ENCODE measurements at places on chromosomes 6 and 20. TPM values are rescaled to one million over a fixed set of nuclear protein-coding genes. Genes with fewer than 3 reads are reported as not detected.

DNA sequence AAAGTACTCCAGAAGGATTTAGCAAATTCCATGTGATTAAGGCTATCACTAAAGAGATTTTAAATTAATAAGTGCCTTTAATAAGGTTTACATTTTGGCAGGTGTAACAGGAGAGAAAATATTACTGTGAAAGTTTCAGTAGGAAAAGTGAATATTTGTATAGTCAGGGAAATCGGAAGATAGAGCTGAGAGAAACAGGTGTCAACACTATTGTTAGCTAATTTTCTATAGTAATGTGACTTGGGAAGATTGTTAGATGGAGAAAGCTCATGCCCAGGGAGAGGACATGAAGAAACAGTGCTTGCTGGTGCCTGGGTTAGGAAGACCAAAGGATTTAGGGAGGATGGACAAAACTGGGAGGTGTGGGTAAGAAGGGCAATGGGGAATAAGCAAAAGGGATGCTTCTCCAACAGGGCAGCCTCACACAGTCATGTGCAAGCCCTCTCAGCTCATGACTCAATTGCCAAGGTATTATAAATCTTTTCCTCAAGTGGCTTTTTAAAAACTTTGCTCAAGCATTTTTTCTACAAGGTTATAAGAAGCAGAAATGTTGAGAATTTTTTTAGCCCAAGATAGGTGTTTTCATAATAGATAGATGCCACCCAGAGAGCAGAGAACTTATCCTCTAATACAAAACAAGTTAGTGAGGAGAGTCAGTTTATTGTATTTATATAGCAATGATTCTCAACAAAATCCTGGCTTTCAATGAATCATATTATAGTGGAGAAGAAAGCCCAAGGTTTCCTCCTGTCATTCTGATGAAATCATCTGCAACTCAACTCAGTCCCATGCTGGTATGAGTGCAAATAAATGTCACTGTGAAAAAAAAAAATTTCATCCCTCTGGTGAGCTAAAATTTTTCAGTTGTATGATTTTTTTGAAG is 325.2 kb upstream of the NT5E start:
- DNase-seq, result no peak

GRCh38 chr20:4962241-4962855 is 39.0 kb downstream of the SLC23A2 start:
- DNase-seq, result no peak

GRCh38 chr6:45681860-45682511 is 304.3 kb upstream of the SUPT3H start:
- no peak for DNase-seq

The TRAPPC3L gene
- 0.40 TPM for total RNA-seq

- no peak for DNase-seq
Observed at GRCh38 chr6:106525107-106525881, 104.0 kb downstream of the RTN4IP1 start.

GRCh38 chr6:39420300-39421265 is 98.1 kb upstream of the KCNK16 start:
- no peak for DNase-seq

The SOX4 gene
- total RNA-seq, result 10.0 TPM

The PTCRA gene
- total RNA-seq, result not detected

GRCh38 chr20:23049201-23050075 is at the start of gene THBD:
Gene THBD (minus strand): TSS chr20:23049672. CDS start chr20:23049504, 168 bp downstream.
- DNase-seq, result peak; percentile 88

DNA sequence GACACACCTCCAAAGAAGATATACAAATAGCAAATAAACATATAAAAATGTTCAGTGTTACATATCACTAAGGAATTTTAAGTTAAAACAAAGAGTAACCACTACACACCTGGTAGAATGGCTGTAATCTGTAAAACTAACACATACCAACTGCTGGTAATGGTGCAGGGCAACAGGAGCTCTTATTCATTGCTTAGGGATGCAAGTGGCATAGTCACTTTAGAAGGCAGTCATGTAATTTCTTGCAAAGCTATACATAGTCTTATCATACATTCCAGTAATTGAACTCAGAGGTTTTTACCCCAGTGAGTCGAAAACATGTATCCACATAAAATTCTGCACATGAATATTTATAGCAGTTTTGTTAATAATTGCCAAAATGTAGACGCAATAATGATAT is 906.8 kb upstream of the CITED2 start:
- DNase-seq, result no peak

The DDRGK1 gene
- total RNA-seq, result 37.2 TPM

- DNase-seq, result no peak
Observed at GRCh38 chr6:119734227-119734626, 384.7 kb upstream of the MAN1A1 start.

DNA sequence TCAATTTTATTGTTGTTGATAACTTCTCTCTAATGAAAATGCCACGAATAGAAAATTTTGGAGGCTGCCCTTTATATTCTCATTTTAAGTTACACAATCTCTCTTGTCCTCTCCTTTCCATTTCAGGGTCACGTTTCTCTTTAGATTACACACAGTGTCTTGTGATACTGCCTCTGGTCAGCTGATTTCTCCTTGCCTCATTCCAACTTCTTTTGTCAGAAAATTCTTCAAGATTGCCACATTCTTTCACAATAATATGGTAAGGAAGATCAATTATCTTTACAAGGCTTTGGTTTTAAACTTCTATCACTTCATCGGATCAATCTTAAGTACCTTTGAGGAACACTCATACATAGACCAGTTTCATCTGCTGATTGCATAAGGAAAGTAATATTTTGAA is 370.3 kb downstream of the RFPL4B start:
- DNase-seq, result no peak

DNA sequence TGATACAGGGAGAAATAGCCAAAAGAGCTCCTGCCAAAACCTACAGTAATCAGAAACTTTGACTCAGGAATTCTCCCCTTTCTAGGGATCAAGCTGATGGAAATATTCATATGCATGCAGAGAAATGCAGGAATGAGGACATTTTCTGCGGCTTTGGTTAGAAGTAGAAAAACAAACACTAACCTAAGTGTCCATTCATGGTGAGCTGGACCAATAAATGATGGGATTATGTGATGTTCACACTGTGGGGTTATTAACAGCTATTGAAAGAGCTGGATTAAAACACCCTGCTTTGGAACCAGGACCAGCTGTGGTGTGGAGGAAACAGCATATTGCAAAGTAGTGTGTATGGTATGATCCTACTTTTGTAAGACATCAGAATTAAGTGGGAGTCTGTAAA is 143.1 kb downstream of the SYCP2 start:
- DNase-seq, result no peak

The PPP1R3G gene
- total RNA-seq, result 13.9 TPM

- no peak for DNase-seq
Observed at GRCh38 chr6:12083763-12084162, 71.7 kb downstream of the HIVEP1 start.

GRCh38 chr6:83151114-83151513 is 42.0 kb downstream of the PGM3 start:
- no peak for DNase-seq

All from left ventricle myocardium superior (tissue), 1 donor.